ENCODE measurements at places on chromosomes 5 and 9. TPM values are rescaled to one million over a fixed set of nuclear protein-coding genes. Genes with fewer than 3 reads are reported as not detected.

The KIF12 gene
- total RNA-seq, result 18.5 TPM

The C5orf52 gene
- total RNA-seq, result not detected

The PPIC gene
- total RNA-seq, result 18.6 TPM

The C9orf50 gene
- not detected for total RNA-seq

The PDCD1LG2 gene
- 0.73 TPM for total RNA-seq

The OBP2B gene
- total RNA-seq, result not detected

- DNase-seq, result no peak
Observed at GRCh38 chr5:7589800-7590199, 193.9 kb downstream of the ADCY2 start.

GRCh38 chr5:1509346-1510085 lies 14.2 kb downstream of the LPCAT1 start:
- DNase-seq, result no peak

DNA sequence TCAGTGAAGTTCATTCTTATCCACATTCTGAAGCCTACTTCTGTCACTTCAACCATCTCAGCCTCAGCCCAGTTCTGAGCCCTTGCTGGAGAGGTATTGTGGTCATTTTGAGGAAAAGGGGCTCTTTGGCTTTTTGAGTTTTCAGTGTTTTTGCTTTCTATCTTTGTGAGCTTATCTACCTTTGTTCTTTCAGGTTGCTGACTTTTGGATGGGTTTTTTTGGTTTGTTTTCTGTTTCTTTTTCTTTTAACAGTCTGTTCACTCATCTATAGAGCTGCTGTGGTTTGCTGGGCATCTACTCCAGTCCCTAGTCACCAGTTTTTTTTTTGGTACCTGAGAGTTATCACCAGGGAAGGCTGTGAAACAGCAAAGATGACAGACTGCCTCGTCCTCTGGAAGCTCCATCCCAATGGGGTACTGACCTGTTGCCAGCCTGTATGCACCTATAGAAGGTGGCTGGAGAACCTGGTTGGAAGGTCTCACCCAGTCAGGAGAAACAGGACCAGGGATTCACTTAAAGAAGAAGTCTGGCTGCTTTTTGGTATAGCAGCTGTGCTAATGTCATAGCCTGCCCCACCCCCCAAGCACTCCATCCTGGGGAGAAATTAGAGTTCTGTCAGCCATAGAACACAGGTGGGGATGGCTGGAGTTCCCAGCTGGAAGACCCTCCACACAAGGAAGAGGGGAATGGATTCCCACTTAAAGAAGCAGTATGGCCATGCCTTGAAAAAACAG lies 138.6 kb upstream of the TSLP start:
- DNase-seq, result no peak

DNA sequence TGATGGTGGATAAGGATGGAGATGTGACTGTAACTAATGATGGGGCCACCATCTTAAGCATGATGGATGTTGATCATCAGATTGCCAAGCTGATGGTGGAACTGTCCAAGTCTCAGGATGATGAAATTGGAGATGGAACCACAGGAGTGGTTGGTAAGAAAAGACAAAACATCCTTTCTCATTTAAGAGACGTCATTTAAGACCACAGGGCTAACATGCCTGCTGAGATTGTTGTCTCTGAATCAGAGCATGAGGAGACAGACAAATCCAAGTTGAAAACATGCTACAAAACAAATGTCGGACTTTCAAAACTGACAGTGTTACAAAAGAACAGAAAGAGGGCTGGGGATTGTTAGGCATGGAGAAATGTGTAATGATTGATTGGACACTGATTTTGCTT lies 4.6 kb downstream of the CCT5 start:
- no peak for DNase-seq

- DNase-seq, result no peak
Observed at GRCh38 chr5:138989720-138990119, 114.6 kb upstream of the LRRTM2 start.

- no peak for DNase-seq
Observed at GRCh38 chr5:173714551-173715428, 98.3 kb upstream of the BOD1 start.
